HL-60 (cell line): ENCODE measurements at places on chromosomes 5 and 9.

DNA sequence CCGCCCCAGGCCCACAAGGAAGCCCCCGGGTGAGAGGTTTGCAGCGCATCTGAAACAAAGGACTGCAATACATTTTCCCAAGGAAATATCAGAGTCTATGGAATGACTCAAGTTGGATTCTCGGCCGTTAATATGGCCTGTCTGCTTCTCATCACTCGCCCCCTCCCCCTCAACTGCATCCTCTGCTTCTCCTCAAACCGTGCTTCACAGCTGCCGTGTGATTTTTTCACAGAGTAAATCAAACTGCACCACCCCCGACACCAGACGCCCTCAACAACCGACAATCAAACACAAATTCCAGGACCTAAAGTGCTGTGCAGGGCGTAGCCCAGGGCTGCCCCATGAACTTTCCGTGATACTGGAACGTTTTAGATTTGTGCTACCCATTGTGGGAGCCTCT, 176.9 kb downstream of the ROR2 start:
- no peak for DNase-seq

DNA sequence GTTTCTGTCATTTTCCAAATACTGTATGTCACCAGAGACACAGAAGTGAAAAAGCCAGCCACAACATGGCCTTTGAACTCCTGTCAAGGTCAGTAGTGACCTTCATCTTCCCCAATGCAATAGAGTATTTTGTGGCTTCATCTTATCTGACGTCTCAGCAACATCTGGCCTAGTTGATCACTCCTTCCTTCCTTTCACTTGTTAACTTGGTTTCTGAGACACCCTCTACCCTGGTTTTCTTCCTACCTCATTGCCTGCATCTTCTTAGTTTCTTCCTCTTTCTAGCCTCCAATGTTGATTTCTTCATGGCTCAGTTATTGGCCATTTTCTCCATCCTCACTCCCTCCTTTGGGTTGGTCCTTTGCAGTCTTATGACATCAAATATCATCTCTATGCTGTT, 36.3 kb downstream of the GLIS3 start:
- no peak for DNase-seq

DNA sequence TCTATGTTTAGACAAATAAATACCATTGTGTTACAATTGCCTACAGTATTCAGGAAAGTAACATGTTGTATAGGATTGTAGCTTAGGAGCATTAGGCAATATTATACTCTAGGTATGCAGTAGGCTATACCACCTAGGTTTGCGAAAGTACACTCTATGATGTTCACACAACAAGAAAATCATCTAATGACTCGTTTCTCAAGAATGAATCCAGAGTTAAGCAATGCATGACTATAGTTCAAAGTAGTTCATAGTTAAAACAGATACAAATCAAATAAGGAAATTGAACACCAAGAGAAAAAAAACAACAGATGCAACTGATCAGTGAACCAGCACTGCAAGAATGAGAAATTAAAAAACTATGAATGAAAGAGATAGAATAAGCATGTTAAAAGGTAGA, 27.6 kb upstream of the ABLIM3 start:
- DNase-seq = no peak

GRCh38 chr9:35743880-35744518, 5.0 kb downstream of the GBA2 start:
- DNase-seq = no peak

DNA sequence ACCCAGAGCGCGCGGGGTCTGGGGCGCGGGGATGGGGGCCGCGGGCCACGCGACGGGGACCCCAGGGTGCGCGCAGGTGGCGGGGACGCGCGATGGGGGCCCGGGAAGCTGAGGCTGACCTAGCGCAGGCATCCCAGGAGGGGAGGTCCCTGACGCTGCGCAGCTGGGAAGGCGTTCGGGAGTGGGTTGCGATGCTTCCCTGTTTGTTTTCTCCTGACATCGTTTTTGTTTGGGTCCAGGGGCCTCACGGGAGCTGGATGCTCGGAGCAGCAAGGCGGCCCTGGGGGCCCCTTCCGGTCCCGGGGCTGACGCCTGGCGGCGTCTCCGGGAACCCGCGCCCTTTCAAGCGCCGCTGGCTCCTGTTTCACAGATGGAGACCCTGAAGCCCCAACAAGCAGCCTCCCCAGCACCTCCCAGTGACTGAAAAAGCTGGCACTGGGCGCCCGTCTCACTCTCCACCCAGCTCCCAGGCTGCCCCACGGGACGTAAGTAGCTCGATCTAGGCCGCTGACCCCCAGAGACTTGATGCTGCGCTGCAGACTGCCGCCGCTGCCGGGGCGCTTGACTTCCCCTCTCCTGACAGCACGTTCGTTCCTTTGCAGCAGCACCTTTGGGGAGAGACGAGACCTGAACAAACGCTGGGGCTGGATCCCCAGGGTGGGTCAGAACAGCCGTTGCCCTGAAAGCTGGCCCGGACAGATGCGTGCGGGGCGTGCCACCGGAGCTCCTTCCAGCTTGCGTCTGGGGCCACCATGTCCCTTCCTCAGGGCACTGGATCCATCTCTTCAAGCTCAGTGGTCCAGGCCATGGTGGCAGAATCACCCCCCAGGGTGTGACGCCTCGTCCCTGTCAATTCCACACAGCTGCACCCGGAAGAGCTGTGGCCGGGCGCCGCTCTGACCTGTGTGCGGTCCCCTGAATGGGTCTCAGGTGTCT, 593 bp downstream of the BRD3OS start:
- DNase-seq = peak; percentile 49

DNA sequence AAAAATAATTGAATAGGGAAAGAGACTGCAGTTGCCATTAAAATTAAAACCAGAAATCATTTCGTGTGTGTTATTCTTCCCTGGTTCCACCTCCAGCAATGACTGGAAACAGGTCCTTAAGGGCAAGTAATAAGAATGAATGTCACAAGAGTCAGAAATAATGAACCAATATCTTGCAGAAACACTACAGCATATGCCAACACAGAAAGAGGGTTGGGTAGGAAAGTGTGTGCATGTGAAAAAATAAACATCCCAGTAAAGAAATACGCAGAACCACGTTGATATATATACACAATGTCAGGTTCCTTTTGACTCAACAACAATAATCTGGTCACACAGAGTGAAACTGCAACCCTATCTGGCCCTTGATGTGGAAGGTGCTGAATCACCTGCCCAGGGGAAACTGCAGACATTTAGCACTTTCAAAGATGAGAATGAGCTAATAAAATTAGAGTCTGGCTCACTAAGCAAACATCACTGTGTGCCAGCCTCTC, 15.0 kb downstream of the HMHB1 start:
- no peak for DNase-seq

DNA sequence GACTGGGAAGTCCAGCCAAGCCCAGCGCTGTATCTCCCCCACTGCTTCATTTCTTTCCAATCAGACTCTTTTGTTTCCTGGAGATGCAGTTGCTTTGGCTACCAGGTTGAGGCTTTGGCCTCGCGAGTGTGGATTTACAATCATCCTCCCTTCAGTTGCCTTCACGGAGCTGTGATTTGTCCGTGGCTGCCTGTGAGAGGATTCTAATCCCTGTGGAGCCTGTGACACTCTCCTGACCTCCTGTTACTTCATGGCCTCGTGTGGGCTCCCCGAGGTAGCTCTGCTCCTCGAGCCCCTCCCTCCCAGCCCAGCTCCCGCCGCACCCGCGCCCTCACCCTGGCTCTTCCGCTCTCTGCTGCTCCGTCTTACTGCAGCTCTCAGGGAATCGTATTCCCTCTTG, 107.2 kb upstream of the STC2 start:
- DNase-seq = no peak

- DNase-seq = no peak
Observed at GRCh38 chr9:89247431-89248353, 63.3 kb upstream of the CKS2 start.

DNA sequence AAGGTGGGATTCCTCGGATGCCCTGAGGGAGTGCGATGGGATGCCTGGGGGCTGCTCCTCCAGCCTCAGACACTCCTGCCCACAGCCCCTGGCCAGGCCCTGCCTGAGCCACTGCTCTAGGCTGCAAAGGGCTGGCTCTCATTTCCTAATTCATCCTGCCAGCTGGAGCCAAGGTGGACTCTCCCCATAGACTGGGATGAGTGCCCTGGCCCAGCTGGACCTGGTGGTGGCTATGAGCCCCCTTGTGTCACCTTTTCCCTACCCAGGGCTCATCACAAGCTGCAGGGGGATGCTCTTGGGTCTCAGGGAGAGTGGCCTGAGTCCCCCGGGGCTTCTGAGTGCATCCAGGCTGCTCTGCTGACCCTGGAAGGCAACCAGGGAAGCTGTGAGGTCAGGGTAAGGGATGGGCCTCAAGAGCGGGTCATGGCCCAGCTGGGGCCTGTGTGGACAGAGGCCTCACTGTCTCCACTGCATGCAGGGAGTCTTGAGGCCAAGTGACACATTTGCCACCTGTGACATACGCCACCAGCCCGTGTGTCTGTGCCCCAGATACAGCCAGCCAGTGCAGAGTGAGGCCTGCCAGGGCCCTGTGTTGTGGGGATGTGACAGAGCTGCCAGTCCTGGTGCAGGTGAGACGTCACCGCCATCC, 102.7 kb upstream of the IER5L start:
- DNase-seq = no peak

GRCh38 chr5:1468629-1469527, 23.6 kb upstream of the SLC6A3 start:
- no peak for DNase-seq

- no peak for DNase-seq
Observed at GRCh38 chr9:71908825-71909224, 2.2 kb downstream of the ABHD17B start.

DNA sequence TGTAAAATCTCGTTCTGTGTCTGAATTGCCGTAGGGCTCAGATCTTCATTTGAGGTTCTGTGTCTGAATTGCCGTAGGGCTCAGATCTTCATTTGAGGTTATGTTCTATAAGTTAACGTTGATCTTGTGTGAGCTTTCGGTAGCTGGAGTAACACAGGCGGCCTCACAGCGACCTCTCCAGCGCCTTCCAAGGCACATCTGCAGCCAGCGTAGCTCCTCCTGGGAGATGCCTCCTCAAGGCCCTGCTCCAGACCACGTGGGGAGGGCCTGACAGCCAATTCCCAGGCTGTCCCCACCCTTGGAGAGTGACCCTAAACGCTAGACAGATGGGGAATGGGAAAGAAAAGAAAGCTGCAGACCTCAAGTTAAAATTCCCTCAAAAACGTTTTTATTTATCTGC, 8.7 kb upstream of the AHRR start:
- DNase-seq = no peak

GRCh38 chr5:132812123-132812765, 858 bp upstream of the SOWAHA start:
- no peak for DNase-seq

- DNase-seq = peak; percentile 81
Observed at GRCh38 chr9:108621991-108622855, 233.6 kb downstream of the ACTL7B start.

GRCh38 chr5:155264809-155265208, 251.3 kb downstream of the KIF4B start:
- no peak for DNase-seq

DNA sequence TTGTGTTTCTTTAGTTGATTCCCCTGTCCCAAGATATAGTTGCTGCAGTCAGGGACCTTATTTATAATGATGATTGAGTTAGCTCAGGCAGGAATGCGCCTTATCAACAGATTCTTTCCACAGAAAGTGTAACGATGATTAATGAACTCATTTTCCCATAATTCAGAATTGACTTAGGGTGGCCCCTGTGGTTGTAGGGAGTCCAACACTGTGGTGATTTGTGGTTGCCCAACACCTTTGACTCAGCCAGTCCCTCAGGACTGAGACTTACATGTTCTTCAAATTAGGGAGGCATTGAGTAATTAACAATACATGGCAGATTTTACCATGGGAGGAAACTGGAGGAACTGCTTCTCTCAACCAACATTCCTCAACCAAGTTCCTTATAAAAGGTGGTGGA, 221.9 kb downstream of the GABRG2 start:
- DNase-seq = no peak

GRCh38 chr5:10537624-10538023, 26.2 kb upstream of the ANKRD33B start:
- DNase-seq = no peak

GRCh38 chr5:111997711-111998110, 240.7 kb upstream of the NREP start:
- DNase-seq = peak; percentile 45

DNA sequence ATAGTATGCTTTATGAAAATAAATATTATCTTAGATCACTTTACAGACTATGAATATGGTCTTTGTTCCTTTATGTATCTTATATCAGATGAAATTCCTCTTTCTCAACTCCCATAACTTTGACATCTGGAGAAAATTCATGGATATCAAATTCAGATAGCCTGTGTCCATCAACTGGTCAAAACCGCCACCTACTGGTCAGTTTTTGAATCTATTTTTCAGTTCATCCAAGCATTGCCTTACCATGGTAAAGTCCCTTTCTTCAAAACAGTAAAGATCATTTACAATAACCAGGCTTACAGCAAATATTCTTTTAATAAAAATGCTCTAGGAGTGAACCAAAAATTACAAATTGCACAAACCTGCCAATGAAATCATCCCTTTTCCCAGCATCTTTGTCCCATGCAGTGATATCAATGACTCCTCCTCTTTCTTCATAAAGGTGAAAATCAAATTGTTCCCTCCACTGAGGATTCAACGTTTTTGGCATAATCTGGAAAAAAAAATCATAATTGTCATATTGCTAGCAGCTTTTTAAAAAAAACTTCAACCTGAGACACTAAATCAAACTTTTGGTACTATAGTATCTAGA, 290.5 kb downstream of the SLF1 start:
- no peak for DNase-seq

DNA sequence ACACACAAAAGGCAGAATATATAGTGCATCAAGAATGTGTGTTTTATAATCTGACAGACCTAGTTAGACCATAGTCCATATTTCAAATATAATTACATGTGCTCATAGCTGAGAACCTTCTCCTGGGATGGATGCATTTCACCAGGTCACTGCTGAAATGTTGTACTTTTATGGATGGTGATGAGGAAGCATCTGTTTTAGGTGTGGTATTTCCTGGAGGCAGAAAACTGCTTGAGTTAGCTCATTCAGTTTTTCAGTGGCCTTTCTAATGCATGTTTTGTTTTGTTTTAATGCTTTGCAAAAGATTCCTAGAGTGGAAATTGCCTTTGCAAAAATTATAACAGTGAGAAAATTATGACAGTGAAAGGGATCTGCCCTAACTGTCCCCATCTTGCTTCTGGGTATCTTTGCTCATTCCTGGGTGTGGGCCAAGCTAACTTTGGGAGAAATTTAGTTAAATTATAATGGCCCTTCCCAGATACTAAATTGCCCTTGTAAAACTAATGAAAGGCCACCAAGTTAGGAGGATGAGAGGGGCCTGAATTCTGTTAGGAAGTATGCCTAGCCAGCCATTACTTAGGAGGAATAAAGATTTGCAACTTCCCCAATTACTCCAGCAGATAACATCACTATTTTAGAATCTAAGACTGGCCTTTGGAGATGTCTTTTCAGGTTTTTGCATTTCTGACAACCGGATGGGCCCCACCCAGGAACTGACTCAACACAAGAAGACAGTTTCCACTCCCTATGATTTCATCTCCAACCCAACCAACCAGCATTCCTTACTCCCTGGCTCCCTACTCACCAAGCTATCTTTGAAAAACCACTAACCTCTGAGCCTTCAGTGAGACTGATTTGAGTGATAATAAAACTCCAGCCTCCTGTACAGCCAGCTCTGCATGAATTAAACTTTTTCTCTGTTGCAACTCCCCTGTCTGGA, 7.0 kb upstream of the IL12B start:
- DNase-seq = peak; percentile 55

GRCh38 chr5:172164769-172165212, 23.2 kb downstream of the STK10 start:
- DNase-seq = no peak
